ENCODE measurements at places on chromosomes 5 and 9.

GRCh38 chr5:116778651-116779280, 204.1 kb upstream of the SEMA6A start:
- DNase-seq = no peak

GRCh38 chr5:150144246-150144801, 11.3 kb downstream of the PDGFRB start:
- DNase-seq = no peak

- no peak for DNase-seq
These were observed 273.2 kb downstream of the GADD45G start for GRCh38 chr9:89878003-89878411.

- no peak for DNase-seq
These were observed 21.0 kb upstream of the PTPRD start for GRCh38 chr9:10633785-10634184.

- DNase-seq = no peak
These were observed 14.8 kb upstream of the CTSV start for GRCh38 chr9:97053717-97054116.

DNA sequence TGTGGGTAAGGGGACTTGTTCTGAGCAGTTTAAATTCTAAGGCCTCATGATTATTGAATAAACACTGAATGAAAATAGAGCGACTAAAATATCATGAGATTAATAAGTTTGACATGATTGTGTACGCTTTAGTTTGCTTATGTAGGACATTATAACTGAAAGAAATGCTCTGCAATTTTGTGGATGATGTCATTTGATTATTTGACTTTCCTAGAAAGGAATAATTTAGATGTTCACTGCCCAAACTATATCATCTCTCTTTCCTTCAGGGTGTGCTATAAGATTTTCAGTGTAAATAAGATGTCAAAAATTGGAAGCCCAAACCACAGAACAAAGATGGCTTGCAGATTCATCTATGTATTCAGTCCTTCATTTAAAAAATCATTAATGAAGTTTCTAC, 115.7 kb upstream of the MTAP start:
- DNase-seq = no peak

- DNase-seq = no peak
These were observed 188.9 kb downstream of the ARHGAP26 start for GRCh38 chr5:142958944-142959682.

- no peak for DNase-seq
These were observed 11.5 kb upstream of the F2RL1 start for GRCh38 chr5:76807296-76807695.

- DNase-seq = no peak
These were observed 407.8 kb upstream of the SGCD start for GRCh38 chr5:155919126-155919525.

DNA sequence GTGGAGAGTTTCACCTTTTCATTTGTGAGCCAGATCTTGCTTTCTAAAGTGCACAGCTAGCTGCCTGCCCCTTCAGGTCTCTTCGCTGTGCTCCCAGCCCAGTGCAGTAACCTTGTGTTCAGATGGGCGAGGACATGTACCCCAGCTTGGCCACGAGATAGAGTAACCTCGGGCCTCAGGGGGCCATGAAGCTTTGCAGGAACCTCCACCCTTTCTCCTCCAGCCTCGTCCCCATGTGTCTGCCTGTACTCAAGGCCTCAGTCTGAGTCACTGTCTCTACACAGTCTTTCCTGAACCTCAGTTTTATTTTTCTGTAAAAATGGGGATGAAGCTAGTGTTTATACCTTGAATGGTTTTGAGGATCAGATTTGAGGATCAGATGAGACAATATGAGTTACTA, 37.9 kb downstream of the ERGIC1 start:
- DNase-seq = no peak

- DNase-seq = no peak
These were observed 32.0 kb downstream of the CDC14B start for GRCh38 chr9:96587338-96588315.

DNA sequence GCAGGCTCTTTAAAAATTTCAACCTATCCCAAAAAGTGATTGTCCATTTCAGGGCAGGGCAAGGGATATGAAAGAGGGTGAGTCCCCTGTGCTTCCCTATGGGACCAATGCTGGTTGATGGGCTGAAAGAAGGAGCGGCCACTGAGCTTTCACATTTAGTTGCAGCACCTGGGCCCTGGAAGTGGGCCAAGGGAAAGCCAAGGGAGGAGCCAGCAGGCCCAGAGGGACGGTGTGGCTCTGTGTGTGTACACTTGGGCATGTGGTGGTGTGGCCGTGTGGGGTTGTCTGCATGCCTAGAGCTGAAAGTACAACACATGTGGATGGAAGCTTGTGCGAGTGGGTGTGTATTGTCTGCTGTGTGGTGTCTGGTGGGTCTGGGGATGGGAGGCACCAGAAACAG, 14.0 kb upstream of the PSMD5 start:
- DNase-seq = no peak

- DNase-seq = no peak
These were observed 18.7 kb upstream of the RHOBTB3 start for GRCh38 chr5:95712347-95712958.

DNA sequence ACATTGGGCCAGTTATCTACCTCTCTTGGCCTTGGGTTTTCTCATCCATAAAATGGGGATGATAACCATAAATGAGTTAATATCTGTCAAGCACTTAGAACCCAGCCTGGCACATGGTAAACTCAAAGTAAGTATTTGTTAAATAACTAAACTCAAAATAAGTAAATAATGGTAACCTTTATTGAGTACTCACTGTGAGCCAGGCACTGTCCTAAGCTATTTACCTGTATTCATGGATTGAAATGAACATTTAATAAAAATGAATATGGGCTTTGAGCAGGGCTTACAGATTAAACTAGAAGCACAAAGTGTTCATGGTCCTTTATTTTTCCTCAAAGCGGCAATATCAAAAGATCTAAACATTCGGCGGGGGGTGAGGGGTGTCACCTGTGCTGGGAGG, 16.7 kb downstream of the CORO2A start:
- no peak for DNase-seq

DNA sequence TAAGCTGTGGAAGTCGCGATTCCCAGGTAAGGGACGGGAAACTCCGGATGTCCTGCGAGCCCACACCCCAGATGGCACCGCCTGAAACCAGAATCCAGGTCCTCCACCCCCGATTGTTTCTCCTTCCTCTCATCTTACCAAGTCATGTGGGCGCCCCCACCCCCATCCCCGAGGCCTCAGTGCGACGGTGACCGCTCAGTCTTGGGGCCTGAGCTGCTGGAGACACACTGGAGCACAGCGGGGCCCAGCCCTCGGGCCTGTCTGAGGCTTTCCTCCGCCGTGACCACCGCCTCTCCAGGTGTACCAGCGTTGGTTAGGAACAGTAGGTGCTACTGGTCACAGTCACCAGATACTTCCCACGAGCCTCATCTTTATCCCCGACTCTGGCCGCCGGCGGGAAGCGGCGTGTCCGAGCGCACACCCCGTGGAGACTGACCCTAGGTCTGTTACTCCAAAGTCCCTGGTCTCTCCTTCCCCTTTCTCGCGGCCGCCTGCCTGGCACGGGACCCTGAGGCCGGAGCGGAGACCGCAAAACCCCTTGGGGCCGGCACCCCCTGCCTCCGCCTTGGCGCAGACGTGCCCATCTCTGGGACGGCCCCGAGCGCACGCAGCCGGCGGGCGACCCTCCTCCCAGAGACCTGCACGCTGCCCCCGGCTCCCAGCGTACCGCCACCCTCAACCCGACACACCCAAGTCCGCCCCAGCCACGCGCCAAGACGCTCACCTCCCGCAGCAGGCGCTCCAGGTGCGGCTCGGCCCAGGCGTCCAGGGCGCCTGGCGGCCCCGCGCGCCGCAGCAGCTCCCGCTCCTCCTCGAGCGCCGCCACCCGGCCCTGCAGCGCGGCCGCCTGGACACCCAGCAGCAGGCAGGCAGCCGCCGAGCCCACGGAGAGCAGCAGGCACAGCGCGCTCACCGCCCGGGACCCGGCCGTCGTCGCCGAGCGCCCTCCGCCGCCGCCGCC, 733 bp downstream of the COL23A1 start:
- DNase-seq = no peak

- DNase-seq = no peak
These were observed 204.8 kb upstream of the S1PR3 start for GRCh38 chr9:88786291-88787079.

DNA sequence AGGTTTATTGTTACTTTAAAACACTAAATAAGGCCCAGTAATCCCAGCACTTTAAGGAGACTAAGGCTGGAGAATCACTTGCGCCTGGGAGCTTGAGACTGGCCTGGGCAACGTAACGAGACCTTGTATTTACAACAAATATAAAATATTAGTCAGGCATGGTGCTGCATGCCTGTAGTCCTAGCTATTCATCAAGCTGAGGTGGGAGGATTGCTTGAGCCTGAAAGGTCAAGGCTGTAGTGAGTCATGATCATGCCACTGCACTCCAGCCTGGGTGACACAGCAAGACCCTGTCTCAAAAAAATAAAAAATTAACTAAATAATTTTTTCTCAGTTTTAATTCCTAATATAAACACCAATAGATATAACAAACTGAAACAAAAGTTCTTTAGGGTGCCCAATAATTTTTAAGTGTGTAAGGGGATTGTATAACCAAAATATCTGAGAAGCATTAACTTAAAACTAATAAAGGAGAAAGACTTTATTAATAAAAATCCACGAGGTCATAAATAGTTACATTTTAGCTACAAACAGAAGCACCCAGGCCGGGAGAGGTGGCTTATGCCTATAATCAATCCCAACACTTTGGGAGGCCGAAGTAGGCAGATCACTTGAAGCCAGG, 32.7 kb downstream of the FAM13B start:
- no peak for DNase-seq

GRCh38 chr9:92171822-92172221, 56.6 kb upstream of the SPTLC1 start:
- no peak for DNase-seq

- no peak for DNase-seq
These were observed 47.5 kb downstream of the NEURL1B start for GRCh38 chr5:172688349-172689217.

- no peak for DNase-seq
These were observed 178.2 kb downstream of the PAM start for GRCh38 chr5:102933316-102933715.

DNA sequence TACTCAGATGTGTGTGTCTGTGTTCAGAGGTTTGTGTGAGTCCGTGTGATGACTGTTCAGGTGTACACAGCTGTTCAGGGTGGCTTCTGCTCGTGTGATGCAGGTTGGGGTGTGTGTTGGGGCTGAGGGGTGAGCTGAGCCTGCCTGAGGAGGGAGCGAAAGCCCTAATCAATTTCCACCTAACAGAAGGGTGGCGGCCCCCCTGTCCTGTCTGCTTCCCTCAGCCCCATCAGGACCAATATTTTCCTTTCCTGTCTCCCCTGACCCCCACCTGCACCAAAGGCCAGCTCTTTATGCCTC, 30.2 kb downstream of the LHX2 start:
- DNase-seq = no peak

DNA sequence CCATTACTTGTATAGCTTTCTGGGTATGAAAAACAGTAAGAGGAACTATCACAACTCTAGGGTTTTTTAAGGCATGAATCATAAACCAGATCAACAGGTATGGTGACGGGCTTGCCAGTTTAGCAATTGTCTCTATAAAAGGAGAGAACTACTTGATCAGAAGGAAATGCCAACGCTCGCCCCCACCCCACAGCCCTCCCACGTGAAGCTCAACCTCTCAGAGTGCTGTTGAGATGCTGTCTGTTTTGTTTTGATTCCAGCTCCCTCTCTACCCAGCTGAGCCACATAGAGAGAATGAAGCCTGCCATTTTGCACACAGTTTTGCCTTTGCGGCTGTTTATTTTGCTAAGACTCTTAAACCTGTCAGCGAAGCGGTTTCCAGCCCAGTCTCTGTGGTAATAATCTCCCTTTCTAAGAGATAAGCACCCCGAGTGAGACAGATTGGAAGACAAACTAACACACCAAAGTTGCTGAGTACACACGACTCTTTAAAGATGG, 257.9 kb upstream of the ANKRD55 start:
- DNase-seq = no peak

GRCh38 chr9:4574657-4575243, 84.5 kb downstream of the SLC1A1 start:
- DNase-seq = no peak

GRCh38 chr5:147306351-147306750, 71.5 kb downstream of the STK32A start:
- DNase-seq = no peak

DNA sequence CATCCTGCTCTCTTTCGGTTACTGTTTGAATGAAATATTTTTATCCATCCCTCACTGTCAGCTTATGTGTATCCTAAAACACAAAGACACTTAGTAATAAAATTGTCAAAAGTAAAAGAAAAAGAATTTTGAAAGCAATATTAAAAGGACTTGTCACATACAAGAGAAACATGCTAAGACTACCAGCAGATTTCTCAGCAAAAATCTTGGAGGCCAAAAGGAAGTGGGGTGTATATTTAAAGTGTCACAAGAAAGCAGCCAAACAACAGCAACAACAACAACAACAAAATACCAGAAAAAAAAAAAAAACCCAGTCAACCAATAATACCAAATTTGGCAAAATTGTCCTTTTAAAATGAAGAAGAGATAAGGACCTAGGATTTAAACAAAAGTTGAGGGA, 678.7 kb upstream of the TYRP1 start:
- no peak for DNase-seq

GRCh38 chr9:98972716-98973115, 29.0 kb downstream of the COL15A1 start:
- DNase-seq = no peak

DNA sequence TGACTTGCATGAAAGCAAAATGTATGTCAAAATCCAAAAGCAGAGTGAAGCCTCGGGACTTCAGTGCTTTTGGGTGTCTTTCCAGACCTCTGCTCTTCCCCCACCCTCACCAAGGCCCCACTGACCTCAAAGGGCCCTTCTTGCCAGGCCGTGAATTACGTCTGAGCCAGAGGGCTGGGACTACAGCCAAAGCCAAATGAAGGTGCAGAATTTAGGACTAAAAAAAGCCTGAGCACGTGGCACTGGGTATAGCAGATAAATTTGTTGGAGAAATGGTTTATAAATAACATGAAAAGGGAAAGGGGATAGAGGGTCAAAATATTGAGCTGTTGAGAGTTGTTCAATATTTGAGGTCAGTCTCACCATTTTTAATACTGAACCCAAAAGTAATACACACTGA, 163.4 kb downstream of the GHR start:
- no peak for DNase-seq

DNA sequence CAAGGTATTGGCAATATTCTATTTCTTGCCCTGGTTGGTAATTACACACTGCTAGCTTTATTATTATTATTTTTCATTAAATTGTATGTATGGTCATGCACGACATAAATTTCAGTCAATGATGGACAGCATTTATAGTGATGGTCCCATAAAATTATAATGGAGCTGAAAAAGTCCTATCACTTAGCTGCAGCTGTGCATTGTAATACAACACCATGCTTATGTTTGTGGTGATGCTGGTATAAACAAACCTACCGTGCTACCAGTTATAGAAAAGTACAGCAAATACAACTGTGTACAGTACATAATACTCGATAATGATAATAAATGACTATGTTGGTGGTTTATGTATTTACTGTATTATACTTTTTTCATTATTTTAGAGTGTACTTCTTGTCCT, 65.5 kb downstream of the NR3C1 start:
- no peak for DNase-seq
